ENCODE measurements at places on chromosomes 6 and 20.

DNA sequence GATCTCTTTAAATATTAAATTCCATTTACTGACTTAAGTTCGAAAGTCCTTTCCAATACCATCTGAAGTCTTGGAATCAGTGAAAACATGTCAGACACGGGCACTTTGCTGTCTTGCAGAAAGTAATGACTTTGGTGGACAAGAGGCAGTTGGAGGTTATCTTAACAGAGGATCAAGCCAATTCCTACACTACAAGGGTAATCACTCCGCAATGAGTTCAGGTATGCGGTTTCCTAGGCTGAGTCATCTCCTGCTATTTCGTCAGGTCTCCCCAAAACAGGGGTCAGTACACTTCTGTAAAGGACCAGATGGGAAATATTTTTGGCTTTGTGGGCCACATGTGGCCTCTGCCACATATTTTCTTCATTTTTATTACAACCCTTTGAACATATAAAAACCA lies 656.6 kb downstream of the KIF16B start:
- no peak for DNase-seq

GRCh38 chr20:61487997-61488371 lies 235.9 kb downstream of the CDH4 start:
- no peak for DNase-seq

DNA sequence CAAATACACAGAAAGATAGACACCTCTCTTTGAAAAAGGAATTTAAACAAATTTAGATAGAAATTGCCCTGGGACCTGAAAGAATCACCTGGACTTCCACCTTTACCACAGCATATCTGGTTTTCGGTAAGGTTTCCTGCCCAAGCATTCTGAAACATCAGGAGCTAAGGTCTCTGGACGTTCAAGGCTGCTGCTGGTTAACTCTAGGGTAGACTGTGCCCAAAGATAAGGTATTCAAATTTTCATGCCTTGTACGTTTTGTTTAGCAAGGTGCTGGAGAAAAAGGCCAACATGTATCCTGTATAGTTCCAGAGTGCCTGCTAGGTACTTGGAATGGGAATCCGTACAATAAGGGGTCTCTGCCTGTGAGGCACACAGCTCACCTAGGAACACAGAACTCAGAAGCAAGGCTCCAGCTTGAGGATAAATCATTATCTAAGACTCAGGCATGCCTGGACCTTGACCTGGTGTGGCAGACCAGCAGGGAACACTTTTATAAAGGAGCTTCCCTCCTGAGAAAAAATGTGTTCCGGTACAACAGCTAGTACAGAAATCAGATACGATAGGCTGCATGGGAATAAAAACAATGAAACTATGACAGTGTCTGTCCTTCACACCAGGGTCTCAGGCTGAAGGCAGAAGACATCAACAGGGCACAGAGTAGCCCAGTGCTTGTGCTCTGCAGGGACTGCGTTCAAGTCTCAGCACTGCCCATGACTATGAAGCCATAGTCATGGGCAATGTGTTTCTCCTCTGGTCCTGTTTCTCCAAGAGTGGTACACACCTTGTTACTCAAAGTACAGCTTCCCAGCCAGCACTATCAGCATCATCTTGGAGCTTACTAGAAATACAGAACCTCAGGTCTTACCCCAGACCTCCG lies 70.4 kb downstream of the METTL24 start:
- DNase-seq: no peak

GRCh38 chr20:10344953-10345352 lies 89.1 kb downstream of the MKKS start:
- DNase-seq: no peak
